ENCODE measurements at places on chromosomes 11 and 22.

- DNase-seq = no peak
These were observed 452.3 kb downstream of the KCNA4 start for GRCh38 chr11:29564486-29564885.

- no peak for DNase-seq
These were observed 17.0 kb upstream of the NECTIN1 start for GRCh38 chr11:119745776-119746535.

DNA sequence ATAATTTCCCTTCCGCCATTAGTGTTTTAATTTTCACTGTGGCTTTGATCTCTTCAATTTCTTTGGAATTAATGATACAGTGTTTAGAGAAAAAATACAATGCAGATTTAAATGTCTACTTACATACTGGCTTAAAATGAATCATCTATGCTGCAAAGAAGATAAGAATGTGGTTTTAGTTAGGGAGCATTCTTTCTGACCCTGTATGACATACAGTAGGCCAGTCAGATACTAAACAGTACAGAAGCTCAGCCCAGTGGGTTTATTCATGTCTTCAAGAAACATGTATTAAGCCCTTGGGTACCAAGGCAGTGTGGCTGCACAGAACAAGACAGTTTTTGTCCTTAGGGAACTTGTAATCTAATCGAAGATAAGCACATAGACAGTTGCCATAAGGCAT, 268.8 kb downstream of the DDX10 start:
- DNase-seq = no peak

- DNase-seq = peak; percentile 19
These were observed 643 bp downstream of the TIGD3 start for GRCh38 chr11:65355013-65355775.

DNA sequence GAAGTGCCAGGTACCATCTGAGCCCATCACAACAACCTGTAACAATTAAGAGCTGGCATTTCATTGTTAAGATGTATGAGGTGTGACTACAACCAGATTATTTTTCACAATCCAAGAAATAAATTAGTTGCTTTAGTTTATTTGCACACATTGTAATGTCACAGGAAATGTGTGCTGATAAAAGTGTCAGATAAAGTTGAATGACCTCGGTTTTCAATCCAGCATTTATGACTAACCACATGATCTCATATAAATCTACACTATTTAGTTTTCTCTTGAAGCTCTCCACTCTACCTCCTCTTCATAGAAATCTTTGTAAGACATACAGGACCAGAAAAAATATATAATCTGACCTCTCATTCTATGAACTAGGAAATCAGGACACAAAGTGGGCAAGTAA, 166.2 kb downstream of the PGR start:
- no peak for DNase-seq

GRCh38 chr11:45347348-45348082, 61.4 kb upstream of the SYT13 start:
- no peak for DNase-seq

GRCh38 chr22:27971926-27972325, 52.9 kb upstream of the PITPNB start:
- DNase-seq = no peak

DNA sequence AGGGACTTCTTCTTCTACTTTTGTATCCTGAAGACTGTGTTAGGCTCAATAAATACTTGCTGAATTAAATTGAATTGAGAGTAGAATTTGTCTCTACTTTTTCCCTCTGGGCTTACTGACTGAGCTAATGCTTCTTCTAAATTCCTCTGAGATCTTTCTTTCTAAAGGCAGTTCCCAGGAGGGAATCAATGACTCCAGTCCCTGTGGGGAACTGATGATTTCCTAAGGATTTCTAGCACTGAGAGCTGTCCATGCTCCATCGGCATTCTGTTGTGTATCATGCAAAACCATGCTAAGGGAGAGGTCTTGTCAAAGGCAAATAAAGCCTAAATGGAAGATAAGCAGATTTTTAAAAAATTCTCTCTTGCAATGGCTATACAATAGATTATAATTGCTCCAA, 148.8 kb upstream of the KIRREL3 start:
- no peak for DNase-seq

DNA sequence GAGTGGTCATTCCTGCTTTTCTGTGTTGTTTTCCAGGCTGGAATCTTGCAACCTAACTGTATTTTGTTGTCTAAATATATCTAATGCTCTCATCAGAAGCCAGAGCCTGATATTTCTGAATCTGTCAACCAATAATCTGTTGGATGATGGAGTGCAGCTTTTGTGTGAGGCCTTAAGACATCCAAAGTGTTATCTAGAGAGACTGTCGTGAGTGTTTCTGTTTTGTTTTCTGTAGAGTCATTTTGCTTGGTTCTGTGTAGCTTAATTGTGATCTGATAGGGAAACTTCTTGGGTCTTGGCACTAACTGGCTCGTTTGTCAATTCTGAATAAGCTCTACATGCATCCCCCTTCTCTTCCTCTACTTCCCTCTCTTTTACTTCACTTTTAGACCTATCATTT, 31.2 kb upstream of the RBMXL2 start:
- DNase-seq = no peak

- DNase-seq = no peak
These were observed 43.9 kb downstream of the BIRC2 start for GRCh38 chr11:102390667-102391465.

DNA sequence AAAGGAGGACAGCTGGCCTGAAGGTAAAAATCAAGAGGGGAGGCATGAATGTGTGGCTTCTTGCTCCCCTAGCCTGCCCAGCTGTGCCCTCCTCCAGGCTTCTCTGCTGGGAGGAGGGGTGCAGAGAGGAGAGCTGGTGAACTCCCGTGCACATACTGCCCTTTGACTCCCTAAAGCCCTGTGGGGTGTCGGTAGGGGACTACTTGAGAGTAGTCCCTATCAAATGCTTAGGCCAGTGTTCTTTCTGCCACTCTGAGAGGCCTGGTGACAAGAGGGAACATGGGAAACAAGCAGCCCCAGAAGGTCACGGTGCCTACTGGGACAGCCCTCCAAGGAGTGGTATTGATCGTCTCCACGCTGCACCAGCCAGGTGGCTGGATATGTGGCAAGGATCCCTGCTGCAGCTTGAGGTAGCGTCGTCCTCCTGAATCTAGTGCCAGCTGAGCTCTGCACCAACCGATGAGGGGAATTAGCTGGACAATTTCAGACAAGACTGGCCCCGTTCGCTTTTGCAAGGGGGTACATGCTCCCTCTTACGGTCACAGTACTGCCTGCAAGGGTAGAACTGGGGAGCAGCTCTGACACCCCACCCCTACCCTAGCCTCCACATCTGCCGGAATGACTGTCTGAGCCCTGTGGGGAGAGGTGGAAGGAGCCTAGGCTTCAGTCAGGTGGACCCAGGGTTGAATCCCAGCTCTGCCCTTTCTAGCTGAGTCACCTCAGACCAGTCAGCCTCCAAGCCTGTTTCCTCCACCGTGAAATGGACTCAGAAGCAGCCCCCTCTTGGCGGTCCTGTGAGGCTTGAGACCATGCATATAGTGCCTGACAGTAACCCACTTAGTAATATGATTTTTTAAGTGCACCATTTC, 17.1 kb upstream of the C11orf96 start:
- no peak for DNase-seq

GRCh38 chr22:50058906-50059880, 1.1 kb upstream of the TTLL8 start:
- no peak for DNase-seq

GRCh38 chr11:11916981-11917399, 75.2 kb downstream of the USP47 start:
- no peak for DNase-seq

- DNase-seq = no peak
These were observed 177.5 kb downstream of the CNTN5 start for GRCh38 chr11:99198215-99198614.

- no peak for DNase-seq
These were observed 26.9 kb upstream of the HTR3A start for GRCh38 chr11:113947994-113948393.

DNA sequence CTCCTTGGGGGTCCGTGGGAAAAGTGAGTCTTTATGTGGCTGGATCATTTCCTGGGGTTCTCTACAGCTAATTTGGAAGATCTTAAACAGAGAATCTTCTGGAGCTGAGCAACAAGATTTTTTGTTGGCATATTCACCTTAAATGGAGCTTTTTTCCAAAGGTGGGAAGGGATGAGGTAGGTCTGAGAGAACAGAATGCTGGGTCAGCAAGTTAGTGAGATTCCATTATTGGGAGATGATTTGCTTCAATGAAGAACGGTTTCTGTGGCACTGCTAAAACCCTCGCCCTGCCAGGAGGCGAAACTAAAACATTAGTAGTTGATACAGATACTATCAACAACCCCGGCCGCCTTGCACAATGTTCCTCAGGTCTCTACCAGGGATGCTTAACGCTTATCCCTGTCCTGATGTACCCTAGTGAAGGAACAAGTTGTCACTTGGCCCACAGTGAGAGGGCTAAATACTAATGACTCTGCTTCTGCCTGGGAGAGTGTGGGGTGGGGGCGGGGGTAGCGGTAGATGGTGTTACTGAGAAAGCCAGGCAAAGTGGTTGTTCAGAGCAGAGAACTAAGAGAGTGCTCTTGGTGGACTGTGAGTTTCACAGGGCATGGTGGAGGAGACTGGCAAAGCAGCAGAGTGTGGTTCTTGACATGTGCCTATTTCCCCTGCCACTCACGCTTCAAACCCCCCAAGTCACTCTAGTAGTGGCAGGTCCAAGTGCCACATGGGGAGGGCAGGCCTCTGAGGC, 63.7 kb upstream of the CYP2D6 start:
- no peak for DNase-seq

DNA sequence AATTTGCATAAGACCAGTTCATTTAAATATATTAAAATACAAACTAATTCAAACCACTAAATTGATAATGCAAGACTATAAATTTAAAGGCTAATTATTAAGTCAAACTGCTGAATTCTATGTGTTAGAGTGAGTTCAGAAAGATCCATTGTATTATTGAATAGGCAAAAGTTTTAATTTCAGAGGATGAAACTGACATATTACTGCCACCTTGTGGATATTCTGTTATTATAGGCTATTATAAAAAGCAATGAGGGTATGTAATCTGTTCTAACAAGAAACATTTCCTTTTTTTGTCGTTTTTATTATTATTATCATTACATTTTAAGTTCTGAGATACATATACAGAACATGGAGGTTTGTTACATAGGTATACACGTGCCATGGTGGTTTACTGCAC, 20.9 kb upstream of the NAALAD2 start:
- DNase-seq = no peak

GRCh38 chr11:120598517-120599257, 87.1 kb downstream of the GRIK4 start:
- DNase-seq = no peak

DNA sequence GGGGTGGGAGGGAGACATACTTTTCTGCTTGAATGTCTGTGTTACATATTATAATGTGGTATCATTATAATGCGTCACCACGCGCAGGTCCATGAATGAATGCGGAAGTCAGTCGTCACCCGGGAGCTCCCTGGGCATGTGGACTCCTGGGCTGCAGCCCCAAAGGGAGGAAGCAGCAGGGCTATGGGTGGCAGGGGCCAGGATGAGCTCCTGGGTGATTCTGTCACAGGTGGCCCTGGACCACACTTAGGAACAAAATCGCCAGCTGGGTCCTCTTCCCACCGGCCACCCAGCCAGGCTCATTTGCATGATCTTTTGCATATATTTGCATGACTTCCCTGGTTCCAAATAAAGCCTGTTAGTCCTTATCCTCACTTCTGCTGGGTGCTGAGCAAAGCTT, 51.2 kb downstream of the KCNJ4 start:
- no peak for DNase-seq

DNA sequence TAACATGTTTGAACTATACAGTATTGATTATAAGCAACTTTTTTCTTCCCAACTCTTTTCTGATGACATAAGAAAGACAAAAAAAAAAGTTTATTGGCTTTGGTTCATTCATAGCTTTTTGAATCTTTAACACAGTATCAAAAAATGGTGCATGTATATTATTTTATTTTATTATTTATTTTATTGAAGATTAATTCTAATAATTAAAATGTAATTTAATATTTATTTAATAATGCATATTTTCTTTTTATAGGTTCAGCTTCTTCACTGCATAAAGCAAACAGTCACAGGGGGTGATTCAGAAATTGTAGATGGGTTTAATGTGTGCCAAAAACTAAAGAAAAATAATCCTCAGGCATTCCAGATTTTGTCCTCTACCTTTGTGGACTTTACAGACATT, 78.8 kb downstream of the BBOX1 start:
- DNase-seq = no peak

DNA sequence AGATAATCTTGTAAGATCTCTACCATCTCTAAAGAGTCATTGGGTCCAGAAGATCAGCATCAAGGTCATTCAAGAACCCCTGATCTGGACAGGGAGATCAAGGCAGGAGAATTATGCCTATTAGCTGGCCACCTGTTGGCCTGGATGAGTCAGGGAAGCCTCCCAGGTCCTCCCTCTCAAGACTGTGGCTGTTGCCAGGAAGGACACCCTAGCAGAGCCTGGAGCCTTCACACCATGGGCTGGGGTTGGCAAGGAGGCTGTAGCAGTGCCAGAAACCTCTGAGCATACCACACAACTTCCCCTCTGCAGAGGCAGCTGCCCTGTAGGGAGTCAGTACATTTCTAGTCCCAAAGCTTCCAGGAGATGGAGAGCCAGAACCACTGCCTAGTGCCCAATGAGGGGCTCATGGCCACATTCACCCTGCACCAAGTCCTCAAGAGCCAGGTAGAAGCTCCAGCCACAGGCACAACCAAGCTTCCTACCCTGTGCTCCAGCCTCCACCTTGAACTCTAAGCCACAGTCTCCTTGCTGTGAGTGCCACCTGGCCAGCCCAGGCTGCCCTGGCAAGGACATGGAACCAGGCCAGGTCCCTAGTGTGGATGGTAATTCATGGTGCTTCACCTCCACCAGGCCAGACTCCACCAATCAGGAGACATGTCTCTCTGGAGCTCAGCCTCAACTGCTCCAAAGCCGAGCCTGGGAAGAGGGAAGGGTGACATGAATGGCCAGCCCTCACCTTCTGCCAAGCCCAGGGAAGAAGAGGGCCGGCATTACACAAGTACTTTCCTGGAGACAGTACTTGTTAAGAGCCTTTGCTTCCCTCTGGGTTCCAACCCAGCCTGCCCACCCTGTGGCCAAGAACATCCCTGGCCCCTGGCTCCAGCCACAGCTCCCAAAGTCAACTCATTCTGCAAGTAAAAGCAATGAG, 124.3 kb downstream of the BUD13 start:
- no peak for DNase-seq

Data from T-helper 2 cell (primary cell).